ENCODE measurements at places on chromosomes 4 and X.
A peak's percentile ranks its signal among the peaks of the same experiment; 100 is the strongest.

- no peak for DNase-seq
These were observed 36.7 kb upstream of the ANK2 start for GRCh38 chr4:113012786-113013185.

DNA sequence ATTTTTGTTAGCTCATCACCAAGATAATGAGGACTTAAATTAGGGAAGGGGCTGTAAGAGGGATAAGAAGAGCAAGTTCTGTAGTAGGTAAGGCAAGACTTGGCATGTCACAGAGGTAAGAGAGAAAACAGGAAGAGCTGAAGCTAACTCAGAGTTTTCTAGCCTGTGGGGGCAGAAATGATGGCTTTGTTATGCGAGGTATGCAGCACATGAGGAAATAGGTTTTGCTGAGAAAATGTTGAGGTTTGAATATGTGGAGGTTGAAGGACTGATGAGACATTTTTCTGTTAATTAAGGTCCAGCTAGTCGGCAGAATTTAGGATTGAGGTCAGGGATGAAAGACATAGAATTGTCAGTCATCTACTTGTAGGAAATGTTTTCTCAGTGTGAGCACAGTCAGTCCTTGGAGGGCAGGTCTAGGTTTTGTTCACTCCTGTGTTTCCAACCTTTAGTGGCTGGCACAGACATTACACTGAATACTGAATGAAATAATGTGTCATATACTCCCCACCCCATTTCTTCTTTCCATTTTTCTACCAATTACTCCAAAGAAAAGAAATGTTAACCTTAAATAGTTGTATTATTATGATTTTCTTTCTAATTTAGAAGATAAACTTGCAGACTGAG is 154.0 kb upstream of the AADAT start:
- DNase-seq, result peak; percentile 11

DNA sequence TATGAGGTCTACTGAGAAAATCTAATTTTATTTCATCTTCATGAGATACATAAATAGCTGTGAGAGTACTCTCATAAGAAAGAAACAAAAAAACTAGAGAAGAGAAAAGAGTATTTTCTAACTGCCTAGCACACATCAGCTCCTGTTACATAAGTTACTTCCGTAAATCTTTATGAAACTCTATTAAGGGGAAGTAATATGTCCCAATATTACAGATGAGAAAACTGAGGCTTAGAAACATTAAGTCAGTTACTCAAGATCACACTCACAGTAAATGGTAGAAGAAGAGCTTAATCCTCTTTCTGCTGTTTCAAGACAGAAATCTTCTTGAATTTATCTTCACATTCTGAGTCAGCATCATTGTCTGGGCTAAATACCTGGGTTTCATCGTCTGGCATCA is 164.1 kb downstream of the DTHD1 start:
- no peak for DNase-seq

- peak; percentile 32 for DNase-seq
These were observed 104.9 kb upstream of the PSAPL1 start for GRCh38 chr4:7539659-7540058.

All from fibroblast of skin of scalp (primary cell).